Stimulated activated CD8-positive, alpha-beta memory T cell treated with anti-CD3 and anti-CD28 coated beads, Interleukin-7, amount 100 ng/mL, for 24 hours (primary cell): ENCODE measurements at places on chromosomes 5 and 9.
A peak's percentile ranks its signal among the peaks of the same experiment; 100 is the strongest.

- DNase-seq, result no peak
Observed at GRCh38 chr5:8434501-8434900, 565.6 kb downstream of the MTRR start.

DNA sequence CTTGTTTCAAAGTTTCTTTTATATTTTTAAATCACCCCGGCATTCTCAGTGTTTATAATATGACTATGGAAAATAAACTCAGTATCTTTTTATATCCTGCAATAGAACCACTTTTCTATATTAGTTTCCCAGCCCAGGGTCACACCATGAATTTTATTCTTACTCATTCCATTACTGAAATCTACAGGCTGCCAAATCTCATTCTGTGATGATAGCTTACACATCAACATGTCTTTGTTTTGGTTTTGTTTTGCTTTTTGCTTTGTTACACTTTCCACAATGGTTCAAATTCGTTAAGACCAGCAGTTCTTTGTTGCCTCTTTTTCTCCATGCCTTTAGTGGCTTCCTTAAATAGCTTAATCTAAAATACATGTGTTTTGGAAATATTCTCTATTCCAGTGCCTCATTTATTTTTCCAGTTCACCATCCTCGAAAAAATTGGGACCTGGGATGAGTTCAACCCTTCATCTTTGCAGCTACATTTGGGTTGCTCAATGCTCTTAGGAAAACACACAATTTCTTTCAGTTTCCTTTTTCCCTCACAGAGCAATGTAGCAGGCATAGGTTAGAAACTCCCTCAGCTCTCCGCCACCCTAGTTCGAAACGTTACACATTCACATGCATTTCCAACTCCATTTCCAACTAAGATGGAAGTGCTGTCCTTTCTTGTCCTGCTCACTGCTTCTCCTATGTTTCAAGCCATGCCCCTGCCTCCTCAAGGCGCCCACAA, 1146.3 kb downstream of the MAT2B start:
- DNase-seq, result no peak

GRCh38 chr9:79164406-79164805, 407.4 kb upstream of the TLE4 start:
- no peak for DNase-seq

GRCh38 chr9:81289622-81290021, 399.7 kb downstream of the TLE1 start:
- DNase-seq, result no peak

DNA sequence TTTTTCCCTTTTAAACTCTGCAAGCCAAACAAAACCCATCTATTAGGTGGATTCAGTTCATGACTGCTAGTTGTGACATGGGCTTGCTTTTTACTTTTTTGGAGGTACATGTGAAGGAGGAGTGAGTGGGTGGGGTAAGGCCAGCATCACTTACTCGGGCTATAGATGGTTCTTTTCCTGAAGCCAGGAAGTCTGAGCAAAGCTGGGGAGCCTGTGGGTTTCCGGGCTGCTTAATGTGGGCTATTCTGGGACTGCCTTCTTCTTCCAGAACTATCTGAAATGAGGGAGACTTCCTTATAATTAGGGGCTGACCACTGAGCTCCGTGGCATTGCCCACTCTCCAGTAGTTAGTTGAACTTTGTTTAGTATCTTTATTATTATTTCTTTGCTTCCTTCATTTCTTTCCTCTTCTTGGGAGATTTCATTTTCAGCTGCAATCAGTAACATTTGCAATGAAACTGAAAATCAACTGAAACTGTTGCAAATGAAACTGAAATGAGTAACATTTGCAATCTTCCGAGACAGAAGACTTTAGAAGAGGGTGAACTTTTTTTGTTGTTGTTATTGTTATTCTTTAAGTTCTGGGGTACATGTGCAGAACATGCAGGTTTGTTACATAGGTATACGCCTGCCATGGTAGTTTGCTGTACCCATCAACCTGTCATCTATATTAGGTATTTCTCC, 204.9 kb downstream of the LRRC70 start:
- no peak for DNase-seq

DNA sequence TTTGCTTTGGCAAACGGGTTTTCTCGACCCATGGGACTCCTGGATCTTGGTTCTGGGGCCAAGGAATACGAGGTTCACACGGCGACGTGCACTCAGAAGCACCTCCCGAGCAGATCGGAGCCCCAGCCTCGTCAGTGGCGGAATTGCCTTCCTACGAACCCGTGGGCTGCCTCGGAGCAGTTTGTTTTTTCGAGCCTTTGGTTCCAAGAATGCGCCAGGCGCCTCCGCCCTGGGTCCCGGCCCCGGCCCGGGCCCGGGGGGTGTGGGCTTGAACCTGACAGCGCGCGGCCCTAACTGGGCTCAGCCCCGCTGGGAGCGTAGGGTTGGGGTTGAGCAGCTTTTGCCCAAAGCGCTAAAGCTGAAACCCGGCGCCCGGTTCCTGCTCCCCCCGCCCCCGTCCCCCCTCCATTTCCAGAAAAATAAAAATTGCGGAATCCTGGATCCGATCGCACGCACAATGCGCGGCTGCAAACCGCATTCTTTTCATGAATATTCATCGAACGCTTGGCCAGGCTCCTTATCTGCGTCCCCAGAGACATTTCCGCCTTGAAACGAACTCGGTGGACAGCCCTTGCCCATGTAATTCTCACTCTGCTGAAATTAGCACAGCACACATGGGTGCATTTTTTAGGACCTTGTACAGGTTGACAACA, 1.0 kb downstream of the BASP1 start:
- no peak for DNase-seq

GRCh38 chr5:137796279-137796678, 42.1 kb upstream of the HNRNPA0 start:
- no peak for DNase-seq

DNA sequence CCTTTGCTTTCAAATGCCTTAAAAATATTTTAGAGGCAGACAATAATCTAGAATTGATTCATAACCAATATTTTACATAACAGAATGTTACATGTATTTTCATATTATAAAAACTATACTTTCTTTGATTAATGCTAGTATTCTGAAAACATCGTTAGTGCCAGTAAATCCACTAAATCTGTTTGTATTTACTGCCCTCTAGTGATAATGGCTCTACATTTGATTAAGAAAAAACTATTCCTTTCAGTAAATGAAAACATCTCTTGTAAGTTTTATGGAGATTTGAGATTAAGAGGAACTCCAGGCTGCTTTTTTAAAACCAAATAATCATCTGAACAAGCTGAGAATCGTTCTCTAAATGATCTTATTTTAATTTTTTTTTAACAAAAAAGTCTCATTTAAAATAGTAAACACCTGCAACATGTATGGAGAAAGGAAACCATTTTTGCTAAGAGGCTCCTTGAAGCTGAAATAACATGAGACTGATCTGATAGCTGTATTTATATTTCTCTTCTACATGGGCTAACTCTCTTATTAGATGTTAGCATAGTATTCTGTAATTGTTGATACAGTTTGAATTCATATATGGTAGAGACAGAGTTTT, 424.7 kb downstream of the RAB3C start:
- DNase-seq, result no peak

- no peak for DNase-seq
Observed at GRCh38 chr9:129557192-129558036, 63.5 kb downstream of the C9orf50 start.

- DNase-seq, result no peak
Observed at GRCh38 chr5:160445132-160445531, 23.5 kb downstream of the PTTG1 start.

DNA sequence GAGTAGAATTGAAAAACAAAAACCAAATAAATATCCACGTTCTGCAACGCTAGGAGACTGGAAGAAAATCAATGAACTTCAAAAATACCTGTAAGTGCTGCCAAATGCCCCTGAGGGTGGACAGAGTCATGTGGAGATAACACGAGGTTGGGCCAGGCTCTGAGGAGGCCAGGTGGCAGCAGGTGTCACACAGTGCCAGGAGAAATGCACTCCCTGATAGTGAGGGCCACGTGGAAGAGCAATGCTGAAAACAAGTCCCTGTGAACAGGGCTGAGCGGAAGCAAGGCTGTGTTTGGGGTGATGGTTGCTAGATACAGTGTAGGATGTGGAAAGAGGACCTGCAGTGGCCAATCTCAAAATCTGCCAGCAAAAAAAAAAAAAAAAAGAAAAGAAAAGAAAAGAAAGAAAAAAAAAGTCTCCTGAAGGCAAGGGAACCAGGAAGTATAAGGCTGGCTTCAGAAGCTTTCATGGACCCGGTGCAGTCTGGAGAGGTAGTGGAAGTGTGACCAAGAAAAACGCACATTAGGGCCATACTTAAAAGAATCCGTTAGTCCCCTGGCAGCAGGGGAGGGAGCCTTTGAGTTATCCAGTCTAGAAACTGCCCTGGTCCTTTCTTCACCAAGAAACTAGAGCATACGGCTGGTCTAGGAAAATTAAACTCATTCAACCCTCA, 16.8 kb downstream of the C1QTNF3 start:
- no peak for DNase-seq

DNA sequence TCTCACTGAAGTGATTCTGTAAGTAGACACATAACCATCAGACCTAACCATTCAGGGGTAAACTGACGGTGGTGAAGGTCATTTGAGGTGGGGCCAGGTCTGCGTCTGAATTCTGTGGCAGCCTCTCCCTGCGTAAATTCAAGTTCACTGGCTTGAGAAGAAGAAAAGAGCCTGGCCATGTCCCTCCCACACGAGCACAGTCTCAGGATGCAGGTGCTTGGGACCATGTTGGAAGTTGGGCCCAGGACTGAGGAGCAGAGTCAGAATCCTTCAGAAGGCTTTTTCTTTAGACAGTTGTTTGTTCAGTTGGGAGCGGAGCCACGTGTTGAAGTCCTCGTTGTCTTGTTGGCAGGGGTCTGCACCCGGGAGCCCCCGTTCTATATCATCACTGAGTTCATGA, 24.1 kb downstream of the QRFP start:
- no peak for DNase-seq

DNA sequence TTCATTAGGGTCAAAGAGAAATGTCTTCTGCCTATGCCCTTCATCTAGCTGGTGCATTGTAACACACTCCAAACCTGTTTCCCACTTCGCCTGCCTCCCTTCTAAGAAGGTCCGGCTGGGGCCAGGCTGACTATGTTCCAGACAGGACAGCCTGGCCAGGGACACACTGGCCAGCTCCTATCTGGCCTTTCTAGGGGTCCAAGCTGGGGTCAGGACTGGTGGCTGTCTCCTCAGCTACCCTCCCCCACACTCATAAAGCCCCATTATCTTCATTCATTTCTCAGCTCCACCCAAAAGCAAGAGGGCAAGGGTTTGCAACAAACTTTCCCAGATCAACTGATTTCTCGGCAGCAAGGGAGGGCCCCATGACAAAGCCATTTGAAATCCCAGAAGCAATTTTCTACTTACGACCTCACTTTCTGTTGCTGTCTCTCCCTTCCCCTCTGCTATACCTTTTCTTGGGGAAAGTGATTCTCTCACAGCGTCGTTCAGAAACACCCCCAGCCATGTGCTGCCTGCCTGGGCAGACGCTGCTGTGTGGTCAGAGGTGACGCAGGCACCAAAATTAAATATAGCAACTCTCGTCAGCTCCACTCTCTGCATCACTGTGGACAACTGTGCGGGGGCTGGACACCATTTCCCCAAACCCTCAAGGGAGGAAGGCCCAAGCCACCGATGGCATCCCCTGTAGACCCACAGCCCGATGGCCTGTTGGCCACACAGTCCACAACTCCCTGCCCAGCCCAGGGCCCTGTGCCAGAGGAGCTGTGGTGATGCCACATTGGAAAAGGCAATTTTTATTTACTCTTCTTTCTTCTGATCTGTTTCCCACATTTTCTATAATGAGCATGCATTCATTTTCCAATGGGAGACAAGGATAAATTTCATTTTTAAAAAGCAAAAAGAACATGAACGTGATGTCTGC, 6.1 kb downstream of the IL13 start:
- DNase-seq, result no peak

GRCh38 chr5:6404129-6404528, 25.8 kb upstream of the MED10 start:
- DNase-seq, result no peak

DNA sequence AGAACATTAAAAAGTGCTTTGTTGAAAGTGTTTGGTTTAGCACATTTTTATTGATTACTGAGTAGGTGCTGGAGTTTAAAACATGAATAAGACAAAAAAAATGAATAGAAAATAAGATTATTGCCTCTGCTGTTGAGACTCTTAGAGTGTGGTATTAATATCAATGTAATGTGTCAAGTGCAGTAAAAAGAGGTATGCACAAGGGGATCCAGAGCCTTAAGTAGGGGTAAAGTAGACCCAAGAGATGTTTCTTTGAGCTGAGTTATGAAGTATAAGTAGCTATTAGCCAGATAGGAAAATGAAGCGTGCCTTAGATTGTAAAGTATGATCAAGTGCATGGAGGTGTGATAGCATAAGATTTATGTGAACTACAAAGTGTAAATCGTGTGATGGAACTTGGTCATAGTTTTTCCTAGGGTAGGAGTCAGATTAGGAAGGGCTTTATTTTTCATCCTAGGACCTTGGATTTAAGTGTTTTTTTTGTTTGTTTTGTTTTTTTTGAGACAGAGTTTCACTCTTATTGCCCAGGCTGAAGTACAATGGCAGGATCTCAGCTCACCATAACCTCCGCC, 45.2 kb downstream of the NSD1 start:
- no peak for DNase-seq

GRCh38 chr5:76473661-76474060, 70.6 kb downstream of the IQGAP2 start:
- DNase-seq, result peak; percentile 37

GRCh38 chr5:18043344-18043743, 409.1 kb downstream of the TAF11L14 start:
- DNase-seq, result no peak

- no peak for DNase-seq
Observed at GRCh38 chr9:71213633-71214032, 92.2 kb upstream of the TRPM3 start.

DNA sequence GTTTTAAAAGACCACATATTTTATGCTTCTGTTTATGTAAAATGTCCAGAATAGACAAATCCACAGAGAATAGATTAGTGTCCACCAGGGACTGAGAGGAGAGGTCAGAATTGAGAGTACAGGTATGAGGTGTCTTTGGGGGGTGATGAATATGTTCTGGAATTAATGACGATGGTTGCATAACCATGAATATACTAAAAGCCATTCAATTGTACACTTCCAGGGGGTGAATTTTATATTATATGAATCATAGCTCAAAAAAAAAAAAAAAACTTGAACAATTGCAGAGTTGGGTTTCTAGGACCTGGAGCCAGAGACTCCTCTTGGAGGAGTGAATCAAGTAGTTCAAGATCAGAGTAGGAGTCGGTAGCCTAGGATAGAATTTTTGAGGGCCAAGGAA, 57.8 kb upstream of the RUSC2 start:
- DNase-seq, result no peak

DNA sequence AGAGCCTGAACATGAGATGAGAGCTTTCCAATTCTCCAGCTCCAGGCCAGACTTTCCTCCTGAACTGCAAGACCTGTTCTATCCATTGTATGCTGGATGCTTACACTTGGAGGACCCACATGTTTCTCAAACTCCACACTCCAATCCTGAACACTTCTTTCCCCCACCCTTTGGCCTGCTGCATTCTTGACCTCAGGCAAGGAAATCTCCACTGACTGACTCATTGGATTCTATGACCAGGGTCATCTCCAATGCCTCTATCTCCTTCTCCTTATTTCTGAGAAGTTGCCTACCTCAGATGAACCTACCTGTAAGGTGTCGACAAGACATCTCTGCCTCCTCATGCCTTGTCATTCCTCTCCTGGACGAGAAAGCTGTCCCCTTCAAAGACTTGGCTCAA, 153.6 kb downstream of the CRB2 start:
- DNase-seq, result no peak

- DNase-seq, result peak; percentile 56
Observed at GRCh38 chr9:126705767-126706697, 92.3 kb downstream of the LMX1B start.
